ENCODE measurements at places on chromosomes 1 and 21. TPM values are rescaled to one million over a fixed set of nuclear protein-coding genes. Genes with fewer than 3 reads are reported as not detected.

DNA sequence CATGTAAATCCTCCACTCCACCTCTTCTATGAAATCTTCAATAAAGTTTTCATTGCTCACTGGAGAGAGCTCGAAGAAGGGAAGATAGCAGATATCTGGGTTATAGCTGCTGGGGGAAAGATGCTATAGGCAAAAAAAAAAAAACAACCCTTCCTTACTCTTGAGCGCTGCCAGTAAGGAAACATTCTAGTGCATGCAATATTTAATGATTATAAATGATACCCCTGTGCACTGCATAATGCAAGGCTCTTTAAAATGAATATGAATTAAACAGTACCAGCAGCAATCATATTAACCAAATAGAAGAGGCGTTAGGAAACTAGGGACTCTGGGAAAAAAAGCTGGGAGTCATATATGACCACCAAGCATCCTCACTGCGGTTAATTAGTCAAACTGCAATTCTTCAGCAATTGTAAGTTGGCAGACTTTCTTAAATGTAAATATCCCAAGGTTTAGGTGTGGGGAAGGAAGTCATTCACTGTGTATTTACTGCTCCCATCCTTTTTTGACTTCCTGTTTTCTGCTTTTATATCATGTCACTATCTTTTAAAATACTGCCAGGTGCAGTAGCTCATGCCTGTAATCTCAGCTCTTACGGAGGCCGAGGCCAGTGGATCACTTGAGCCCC, 3.7 kb upstream of the DMRTB1 start:
- no peak for DNase-seq

GRCh38 chr1:240827786-240828185, 215.8 kb upstream of the GREM2 start:
- DNase-seq: no peak

DNA sequence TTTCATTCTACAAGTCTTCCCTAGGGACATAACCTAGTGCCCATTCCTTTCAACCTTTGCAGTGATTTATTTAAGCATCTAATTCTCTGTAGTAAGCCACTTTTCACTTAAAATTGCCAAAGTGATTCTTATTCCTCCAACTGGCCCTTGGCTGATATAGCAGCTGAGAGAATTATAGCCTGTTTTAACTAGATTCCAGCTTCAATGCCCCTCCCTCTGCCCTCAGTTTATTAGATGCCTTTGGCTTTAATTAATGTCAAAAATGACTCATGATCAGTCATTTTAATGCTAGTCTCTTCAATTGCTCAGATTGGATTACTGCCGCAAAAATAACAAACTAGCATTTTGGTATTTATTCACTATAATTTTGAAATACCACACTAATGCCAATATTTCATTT, 145.4 kb upstream of the KCTD3 start:
- no peak for DNase-seq

DNA sequence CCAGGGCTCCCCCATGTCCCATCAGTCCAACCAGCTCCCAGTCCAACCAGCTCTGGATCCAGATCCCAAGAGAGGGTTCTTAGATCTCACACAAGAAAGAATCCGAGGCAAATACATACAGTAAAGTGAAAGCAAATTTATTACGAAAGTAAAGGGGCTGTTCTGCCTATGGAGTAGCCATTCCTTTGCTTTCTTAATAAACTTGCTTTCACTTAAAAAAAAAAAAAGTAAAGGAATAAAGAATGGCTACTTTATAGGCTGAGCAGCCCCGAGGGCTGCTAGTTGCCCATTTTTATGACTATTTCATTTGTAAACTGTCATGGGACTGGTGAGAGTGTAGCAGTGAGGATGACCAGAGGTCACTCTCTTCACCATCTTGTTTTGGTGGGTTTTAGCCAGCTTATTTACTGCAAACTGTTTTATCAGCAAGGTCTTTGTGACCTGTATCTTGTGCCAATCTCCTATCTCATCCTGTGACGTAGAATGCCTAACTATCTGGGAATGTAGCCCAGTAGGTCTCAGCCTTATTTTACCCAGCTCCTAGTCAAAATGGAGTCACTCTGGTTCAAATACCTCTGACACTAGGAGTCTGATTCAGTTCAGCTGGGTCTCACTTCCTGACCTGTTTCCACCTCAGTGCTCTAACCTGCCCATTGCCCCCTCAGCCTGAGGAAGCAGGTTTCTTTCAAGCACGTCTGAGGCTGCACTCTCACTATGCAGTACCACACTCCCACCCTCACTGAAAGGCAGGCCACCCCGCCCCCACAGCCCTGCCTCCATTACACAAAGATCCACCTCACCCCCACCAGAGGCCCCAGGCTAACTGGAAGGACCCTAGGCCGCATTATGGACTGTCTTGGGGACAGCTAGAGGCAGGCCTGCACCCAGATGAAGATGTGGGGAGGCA, 26.5 kb upstream of the ATP2B4 start:
- no peak for DNase-seq

- DNase-seq: no peak
These were observed 123.0 kb downstream of the LYPLAL1 start for GRCh38 chr1:219296430-219297355.

DNA sequence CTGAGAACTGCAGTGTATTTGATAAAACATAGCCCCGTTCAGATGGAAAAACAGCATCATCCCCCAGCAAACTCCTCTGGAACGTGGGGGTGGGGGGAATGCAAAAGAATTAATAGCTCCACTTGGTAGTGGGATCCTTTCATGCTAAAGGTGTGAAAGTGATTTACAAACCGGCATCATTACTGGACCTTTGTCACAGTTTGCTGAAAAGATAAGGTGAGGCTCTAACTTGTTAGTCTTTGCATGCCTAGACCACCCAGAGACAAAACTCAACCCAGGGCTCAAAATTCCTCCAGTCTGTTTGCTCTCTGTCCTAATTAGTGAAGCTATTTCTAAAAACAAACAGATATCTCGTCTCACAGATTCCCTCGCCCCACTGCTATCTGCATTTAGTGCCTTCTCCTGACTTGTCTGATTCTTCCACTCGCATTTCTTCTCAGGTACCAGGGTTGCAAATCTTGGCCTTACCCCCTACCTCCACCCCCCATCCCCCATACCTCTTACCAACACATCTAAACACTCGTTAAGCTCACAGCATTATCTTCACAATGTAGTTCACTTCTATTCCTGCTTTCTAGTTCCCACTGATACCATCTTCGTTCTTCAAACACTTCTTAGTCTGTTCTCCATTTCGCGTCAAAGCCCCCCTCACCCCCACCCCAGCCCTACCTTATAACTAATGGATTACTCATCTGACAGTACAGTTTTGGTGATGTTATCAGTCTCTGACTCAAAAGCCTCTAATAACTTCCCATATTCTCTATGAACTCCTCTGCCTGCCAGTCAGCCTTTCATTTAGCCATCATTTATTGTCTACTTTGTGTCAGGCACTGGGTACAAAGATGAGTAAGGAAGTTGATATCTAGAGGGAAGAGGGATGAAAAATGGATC, 11.8 kb downstream of the IER5 start:
- no peak for DNase-seq

DNA sequence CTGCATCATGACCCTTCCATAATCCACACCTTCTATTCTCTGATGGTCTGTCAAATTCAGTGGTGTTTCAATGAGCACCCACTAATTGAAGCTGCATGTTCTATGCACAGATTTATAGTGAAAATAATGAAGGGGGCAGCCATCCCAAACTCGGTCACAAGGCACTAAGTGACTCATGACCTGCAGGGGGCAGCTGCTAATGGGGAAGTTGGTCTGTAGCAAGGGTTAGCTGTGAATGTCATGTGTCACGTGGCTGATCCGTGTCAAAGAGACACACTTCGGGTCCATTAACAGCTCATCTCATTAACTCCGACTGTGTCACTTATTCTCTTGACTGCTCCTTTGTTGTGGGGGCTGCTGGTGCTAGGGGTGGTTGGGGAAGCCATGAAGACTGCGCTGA, 306.6 kb downstream of the PCP4 start:
- DNase-seq: no peak

DNA sequence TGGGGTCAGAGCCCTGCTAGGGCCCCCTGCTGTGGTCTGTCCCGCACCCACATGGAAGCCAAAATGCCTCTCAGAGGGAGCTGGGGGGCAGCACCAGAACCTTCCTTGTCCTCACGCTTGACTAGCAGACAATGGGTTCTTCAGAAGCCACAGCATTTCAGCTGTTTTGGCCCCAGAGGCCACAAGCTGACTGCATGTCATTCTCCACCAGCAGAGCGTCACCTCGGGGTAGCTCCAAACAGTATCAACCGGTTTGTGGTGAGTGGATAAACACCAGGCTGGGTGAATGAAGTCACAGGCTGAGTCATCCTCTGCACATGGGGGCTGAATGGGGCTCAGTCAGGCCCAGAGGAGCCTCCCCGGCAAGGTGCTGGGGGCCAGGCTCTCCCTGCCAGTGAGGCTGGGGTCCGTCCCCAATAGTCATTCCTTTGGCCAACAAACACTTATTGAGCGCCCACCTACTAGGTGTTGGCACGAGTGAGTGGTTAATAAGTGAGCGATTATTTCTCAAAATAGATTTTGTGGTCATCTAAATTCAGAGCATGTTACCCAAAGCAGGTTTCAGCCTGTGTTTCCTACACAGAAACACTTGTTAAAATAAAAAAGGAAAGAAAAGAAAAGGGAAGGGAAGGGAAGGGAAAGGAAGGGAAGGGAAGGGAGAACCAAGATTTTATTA, 9.1 kb downstream of the OLIG1 start:
- peak; percentile 32 for DNase-seq

DNA sequence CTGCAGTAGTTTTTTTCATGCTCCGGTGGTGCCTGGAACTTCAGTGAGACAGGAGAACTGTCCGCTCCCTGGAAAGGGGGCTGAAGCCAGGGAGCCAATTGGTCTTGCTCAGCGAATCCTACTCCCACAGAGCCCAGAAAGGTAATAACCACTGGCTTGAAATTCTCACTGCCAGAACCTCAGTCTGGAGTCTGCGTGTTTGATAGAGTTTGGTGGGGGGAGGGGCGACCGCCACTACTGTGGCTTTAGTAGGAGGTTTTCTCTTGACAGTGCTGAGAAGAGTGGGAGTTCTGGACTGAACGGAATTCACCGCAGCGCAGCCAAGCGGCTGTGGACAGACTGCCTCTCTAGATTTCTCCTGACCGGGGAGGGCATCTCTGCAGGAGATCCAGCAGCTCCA, 8.0 kb upstream of the OR2M3 start:
- no peak for DNase-seq

GRCh38 chr1:63980740-63981407, 207.1 kb downstream of the ROR1 start:
- no peak for DNase-seq

DNA sequence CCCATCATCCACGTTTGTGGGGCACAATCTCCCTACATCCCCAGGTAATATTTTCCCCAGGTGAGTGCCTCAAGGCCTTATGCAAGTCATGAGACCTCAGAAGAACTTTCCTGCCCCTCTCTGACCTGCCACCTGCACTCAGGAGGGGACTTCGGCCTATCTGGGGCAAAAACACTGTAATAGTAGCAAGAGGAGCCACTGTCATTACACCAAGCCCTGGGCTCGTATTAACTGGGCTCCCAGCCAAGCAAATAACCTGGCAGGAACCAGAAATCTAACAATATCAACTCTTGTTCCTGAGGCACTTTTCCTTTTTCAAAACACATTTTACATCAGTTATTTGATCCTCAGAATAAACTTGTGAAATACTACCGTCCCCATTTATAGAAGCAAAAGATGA, 30.9 kb downstream of the LAMB3 start:
- DNase-seq: no peak

DNA sequence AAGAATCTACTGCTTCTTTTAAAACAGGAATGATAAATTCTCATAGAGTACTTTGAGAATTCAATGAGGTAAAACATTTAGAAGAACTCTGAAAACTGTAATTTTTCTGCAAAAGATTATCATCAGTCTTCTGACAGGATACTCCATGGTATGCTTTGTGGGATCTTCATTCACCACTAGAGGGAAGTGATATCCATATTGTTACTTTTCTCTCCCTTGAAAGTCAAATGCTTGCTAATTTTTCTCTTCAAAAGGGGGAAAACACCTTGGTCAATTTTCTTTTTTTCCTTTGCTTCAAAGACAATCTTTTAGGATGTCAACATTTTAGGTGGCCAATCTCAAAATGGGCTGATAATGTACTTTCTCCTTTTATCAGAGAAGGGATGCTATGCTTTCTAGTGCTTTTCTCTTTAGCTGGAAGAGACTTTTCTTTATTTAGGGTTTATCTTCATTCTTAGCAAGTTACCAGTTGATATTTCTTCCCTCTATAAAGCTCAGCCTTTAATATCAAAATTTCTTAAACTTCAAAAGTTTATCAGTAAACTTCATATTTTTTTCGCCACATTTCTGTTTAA, 95.5 kb downstream of the NEGR1 start:
- no peak for DNase-seq

DNA sequence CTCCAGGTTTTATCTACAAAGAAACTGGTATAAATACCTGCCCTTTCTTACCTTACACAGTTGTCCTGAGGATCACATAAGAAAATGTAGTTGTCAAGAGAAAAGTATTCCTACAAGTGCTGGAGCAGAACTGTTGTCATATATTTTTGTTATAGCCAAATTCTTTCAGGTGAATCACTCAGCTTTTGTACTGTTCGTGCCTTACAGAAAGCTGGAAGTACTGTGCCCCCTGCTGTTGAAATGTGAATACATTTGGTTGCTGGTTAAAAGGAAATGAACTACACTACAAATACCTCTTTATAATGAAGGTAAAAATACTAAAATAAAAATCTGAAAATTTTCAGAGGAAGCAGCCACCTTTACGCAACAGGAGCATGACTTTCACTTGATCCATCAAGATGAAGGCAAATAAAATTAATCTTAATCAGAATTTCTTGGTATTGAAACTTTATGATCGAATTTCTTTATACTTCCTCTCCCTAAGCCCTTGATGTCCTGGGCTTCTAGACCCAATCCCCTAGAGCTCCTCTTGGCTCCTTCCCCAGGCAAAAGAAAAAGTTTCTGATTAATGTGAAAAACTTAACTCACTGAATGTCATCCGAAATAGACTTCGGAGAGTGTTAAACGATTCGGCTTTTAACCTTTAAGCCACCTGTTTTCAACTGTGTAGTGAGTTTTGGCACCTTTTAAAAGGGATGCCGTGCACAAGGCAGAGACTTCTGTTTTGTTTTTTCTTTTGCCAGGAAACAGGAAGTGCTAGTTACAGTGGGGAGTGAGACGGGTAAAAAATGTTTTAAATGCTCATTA, 12.5 kb downstream of the CHML start:
- peak; percentile 74 for DNase-seq

GRCh38 chr1:113479713-113480676, 89.7 kb downstream of the MAGI3 start:
- no peak for DNase-seq

TSPAN2 gene
- total RNA-seq: 3.5 TPM

KRTAP10-12 gene
- not detected for total RNA-seq

KRTAP19-1 gene
- total RNA-seq: not detected

PPM1J gene
- total RNA-seq: not detected

TBX15 gene
- not detected for total RNA-seq

RAB3GAP2 gene
- 49.5 TPM for total RNA-seq
